ENCODE measurements at places on chromosomes 1 and 21.

DNA sequence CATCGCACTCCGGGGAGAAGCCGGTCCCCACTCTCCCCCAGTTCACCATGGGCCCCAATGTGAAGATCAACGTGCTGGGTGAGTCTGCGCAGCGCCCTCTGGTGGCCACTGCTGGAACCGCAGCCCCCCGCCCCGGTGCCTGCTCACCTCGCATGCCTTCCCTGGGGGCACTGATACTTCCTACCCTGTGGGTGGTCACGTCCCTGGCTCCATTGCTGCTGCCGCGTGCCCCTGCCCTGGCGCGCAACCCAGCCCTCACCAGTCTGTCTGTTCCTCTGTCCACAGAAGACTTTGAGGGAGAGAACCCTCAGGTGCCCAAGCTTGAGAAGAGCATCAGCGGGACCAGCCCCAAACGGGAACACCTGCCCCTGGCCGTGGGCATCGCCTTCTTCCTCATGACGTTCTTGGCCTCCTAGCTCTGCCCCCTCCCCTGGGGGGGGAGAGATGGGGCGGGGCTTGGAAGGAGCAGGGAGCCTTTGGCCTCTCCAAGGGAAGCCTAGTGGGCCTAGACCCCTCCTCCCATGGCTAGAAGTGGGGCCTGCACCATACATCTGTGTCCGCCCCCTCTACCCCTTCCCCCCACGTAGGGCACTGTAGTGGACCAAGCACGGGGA lies 7.6 kb downstream of the EFNA3 start:
- peak; percentile 39 for DNase-seq

- no peak for DNase-seq
Observed at GRCh38 chr1:14756589-14757285, 158.3 kb downstream of the KAZN start.

- DNase-seq: peak; percentile 16
Observed at GRCh38 chr1:242019018-242019417, 20.1 kb upstream of the MAP1LC3C start.

GRCh38 chr1:69221524-69221923 lies 346.2 kb upstream of the LRRC7 start:
- no peak for DNase-seq

GRCh38 chr1:8121261-8122159 lies 95.4 kb upstream of the ERRFI1 start:
- DNase-seq: peak; percentile 96

DNA sequence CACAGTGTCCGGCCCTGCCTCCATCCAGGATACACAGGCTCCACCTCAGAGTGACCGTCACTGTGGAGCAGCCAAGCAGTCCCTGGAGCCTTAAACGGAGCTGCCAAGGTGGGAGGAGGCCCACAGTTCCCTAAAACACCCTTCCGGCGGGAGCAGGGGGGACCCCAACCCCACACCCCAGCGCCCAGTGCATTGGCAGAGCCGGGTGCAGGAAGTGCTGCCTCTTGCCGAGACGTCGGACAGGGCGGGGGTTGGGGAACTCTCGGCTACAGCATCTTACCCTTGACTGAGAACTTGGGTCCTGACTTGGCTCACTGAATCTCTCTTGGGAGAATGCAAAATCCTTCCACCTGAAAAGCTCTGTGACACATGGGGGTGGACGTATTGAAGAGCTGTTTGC lies 38.7 kb upstream of the TMEM51 start:
- DNase-seq: no peak

DNA sequence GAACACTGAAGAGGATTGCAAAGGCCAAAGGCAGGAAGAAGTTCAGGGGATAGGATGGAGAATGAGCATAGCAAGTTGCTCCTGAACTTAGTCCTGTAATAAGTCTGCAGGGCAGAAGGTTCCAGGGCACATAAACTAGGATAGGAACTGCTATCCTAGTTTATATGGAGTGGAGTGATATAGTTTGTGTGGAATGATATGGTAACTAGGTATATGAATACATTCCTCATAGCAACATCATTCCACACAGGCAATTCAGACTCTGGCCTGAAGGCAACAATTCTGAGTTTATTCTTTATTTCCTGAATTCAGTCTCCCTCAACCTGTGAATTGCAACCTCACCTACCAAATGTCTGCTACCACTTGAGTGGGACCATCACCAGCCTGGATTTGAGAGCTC lies 154.9 kb upstream of the GREM2 start:
- peak; percentile 8 for DNase-seq

DNA sequence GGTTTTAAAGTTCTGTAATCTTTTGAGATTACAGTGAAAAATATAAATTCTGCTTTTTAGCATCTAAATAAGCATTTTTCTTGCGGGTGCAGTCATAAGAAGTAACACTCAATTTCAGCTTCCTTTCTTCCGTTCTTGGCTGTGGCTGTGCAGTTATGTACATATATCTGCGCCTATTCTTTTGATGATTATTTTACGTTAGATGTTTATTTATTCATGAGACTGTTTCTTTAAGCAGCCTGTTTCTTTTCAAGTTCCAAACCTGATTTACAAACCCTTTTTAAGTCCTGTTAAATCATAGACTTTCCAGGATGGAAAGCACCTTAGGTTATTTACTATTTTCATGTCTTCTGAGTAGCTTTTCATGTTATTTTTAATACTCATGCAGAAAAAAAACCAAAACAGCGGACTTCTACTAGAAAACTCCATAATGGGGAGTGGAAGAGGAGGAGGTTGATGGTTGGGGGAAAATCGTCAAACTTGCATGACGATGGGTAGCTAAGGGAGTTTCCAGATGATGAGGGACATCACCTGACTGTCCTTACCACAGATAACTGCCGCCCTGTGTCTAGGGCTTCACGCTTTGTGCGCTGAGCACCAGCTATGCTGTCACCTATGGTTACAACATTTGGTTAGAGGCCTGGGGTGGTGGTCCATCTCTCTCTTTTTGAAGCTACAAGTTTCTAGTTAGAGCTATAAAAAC lies 2.6 kb downstream of the PRDM2 start:
- no peak for DNase-seq

DNA sequence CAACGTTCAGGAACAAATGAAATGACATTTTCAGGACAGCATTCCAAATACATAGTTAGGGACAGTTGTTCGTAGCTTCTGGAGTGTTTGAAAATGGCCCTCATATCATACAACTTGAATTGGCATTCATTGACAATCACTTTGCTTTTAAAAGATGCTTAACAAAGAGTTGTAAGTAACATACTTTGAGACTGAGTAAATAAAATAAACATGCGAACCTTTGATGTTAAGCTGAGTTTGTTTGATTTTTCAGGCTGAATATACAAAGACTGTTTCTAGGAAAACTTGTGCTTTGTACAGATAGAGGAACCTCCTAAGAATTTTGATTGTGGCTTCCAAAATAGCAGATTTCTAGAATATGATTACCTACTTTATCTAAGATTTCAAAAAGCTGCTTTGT lies 45.3 kb downstream of the ITSN1 start:
- no peak for DNase-seq

- DNase-seq: peak; percentile 84
Observed at GRCh38 chr1:37574834-37575480, 18.2 kb downstream of the DNALI1 start.

GRCh38 chr1:27153927-27154358 lies 982 bp downstream of the SLC9A1 start:
- no peak for DNase-seq

Data from fibroblast of the aortic adventitia (primary cell).